ENCODE measurements at places on chromosomes 4 and X.

GRCh38 chrX:48035891-48036290, 29.1 kb downstream of the SPACA5 start:
- no peak overlapping the region for H3K27ac ChIP-seq
- no peaks in the 10 kb centered on the region for H3K36me3 ChIP-seq
- H3K4me3 ChIP-seq: no peak overlapping the region
- no peaks in the 10 kb centered on the region for H3K4me1 ChIP-seq

DNA sequence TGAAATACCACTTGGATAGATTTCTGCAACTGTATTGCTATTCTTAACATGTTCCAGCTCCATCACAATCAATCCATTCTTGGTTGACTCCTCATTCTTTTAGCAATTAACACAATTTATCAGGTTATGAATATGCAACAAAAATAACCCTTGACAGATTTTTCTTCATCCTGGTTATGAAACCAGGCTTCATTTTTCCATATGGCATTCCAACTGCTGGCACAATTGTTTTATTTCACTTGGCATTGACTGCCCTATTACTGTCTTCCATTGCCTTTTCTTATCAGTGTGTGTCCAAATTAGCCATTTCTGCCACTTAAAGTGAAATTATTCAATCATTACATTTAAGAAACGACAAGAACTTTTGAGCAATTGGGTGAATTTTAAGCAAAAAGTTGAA, 388.8 kb upstream of the EPHA5 start:
- no peak overlapping the region for H3K27ac ChIP-seq
- no peaks in the 10 kb centered on the region for H3K27me3 ChIP-seq
- no peaks in the 10 kb centered on the region for H3K36me3 ChIP-seq
- H3K4me3 ChIP-seq: no peak overlapping the region

DNA sequence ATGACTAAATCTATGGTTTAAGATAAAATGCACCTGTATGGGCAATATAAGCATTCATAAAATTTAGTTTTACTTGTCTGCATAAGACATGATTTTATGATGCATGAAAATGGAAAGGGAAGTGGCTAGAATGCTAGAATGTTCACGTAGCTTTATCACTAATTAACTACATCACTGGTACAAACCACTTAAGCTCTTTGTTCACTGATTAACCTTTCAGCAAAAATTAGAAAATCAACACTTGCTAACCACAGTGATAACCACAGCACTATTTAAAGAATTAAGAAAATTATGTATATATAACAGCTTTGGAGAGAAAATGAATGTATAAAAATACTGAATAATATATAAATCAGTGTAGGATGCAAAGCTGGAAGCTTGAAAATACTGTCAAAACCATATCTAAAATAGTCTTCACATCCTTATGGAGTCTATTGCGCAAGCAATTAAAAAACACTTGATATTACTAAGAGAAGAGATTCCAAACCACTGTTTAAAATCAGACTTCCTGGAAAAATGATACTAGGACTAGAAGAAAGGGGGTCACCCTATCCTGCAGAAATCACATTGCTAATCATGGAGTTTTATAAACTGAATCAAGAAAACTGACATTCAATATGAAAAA, 51.9 kb downstream of the EFHC2 start:
- H3K27ac ChIP-seq: no peak overlapping the region
- peaks cover 3% of the 10 kb centered on the region for H3K27me3 ChIP-seq
- no peaks in the 10 kb centered on the region for H3K36me3 ChIP-seq
- H3K4me3 ChIP-seq: no peak overlapping the region
- no peaks in the 10 kb centered on the region for H3K4me1 ChIP-seq

- DNase-seq: no peak
- H3K4me1 ChIP-seq: peaks cover 6% of the 10 kb centered on the region
- no peaks in the 10 kb centered on the region for H3K36me3 ChIP-seq
- no peak overlapping the region for H3K27ac ChIP-seq
- H3K4me3 ChIP-seq: no peak overlapping the region
Observed at GRCh38 chr4:113050371-113050755, 910 bp downstream of the ANK2 start.

DNA sequence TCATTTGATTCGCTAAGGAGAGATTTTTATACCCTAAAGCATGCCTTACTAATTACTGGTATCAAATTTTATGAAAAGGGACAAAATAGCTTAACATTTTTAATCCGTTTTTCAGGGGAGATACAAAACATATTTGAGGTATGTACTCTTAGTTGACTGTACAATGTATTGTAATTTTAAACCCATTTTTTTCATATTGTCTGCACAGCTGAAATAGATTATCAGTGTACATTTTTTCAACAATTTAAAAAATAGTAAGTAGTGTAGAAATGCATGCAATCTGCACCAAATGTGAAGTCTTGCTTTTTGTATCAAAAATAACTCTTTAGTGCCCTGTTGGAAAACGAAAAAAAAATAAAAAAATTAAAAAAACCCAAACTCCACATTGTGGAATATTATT, 82.2 kb downstream of the TENM3 start:
- no peaks in the 10 kb centered on the region for H3K27me3 ChIP-seq
- H3K4me3 ChIP-seq: no peak overlapping the region
- DNase-seq: no peak
- no peaks in the 10 kb centered on the region for H3K4me1 ChIP-seq
- no peak overlapping the region for H3K27ac ChIP-seq

- peaks cover 22% of the 10 kb centered on the region for H3K4me1 ChIP-seq
- H3K4me3 ChIP-seq: no peak overlapping the region
- DNase-seq: no peak
- H3K27me3 ChIP-seq: no peaks in the 10 kb centered on the region
- peak overlapping the region; percentile 74 for H3K27ac ChIP-seq
Observed at GRCh38 chr4:147833254-147833653, 101.4 kb downstream of the ARHGAP10 start.

DNA sequence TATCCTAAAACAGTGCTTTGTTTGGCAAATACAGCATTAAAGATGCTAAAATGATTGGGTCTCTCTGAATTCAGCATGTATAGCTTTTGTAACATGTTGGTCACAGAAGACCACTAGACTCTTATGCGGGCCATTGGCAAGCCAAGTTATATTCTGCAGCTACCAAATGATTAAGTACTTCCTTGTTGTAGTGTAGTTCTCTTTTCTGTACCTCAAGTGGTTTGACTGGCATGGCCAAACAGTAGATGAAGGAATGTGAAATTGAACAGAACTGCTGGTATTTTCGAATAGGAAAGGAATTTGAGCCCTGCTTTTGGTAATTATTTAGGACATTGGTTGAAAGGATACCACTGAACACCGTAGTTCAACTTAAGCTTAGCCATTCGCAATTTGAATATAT, 193.9 kb upstream of the GPC4 start:
- no peaks in the 10 kb centered on the region for H3K27me3 ChIP-seq
- H3K4me1 ChIP-seq: no peaks in the 10 kb centered on the region
- H3K4me3 ChIP-seq: no peak overlapping the region
- H3K27ac ChIP-seq: no peak overlapping the region
- no peaks in the 10 kb centered on the region for H3K36me3 ChIP-seq

DNA sequence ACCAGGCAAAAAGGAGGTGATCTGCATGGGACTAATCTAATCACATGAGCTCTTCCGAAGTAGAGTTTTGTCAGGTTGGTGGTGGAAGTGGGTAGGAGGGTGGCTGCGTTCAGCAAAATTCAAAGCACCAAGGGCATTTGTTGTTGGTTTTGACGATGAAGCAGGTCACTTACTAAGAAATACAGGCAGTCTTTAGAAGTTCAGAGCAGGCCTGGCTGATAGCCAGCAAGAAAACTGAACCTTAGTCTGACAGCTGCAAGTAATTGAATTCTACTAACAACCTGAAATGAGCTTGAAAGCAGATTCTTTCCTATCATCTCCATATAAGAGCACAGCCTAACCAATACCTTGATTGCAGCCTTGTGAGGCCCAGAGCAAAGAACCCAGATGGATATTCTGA, 505.8 kb downstream of the KLHL13 start:
- no peak overlapping the region for H3K4me3 ChIP-seq
- H3K4me1 ChIP-seq: no peaks in the 10 kb centered on the region
- no peaks in the 10 kb centered on the region for H3K27me3 ChIP-seq
- no peak overlapping the region for H3K27ac ChIP-seq
- H3K36me3 ChIP-seq: no peaks in the 10 kb centered on the region

GRCh38 chrX:47927212-47927611, 76.6 kb downstream of the ZNF182 start:
- no peaks in the 10 kb centered on the region for H3K4me1 ChIP-seq
- no peaks in the 10 kb centered on the region for H3K36me3 ChIP-seq
- H3K27ac ChIP-seq: no peak overlapping the region
- no peak for DNase-seq

- peaks cover 8% of the 10 kb centered on the region for H3K27me3 ChIP-seq
- no peaks in the 10 kb centered on the region for H3K36me3 ChIP-seq
- no peak overlapping the region for H3K4me3 ChIP-seq
Observed at GRCh38 chr4:186032259-186032658, 36.7 kb upstream of the TLR3 start.

GRCh38 chr4:105474099-105474518, 247 bp upstream of the PPA2 start:
- H3K4me3 ChIP-seq: peak overlapping the region; percentile 98
- H3K4me1 ChIP-seq: peaks cover 27% of the 10 kb centered on the region
- peak overlapping the region; percentile 99 for H3K27ac ChIP-seq
- H3K36me3 ChIP-seq: peaks cover 29% of the 10 kb centered on the region

- no peaks in the 10 kb centered on the region for H3K36me3 ChIP-seq
- no peaks in the 10 kb centered on the region for H3K4me1 ChIP-seq
- no peak for DNase-seq
- no peaks in the 10 kb centered on the region for H3K27me3 ChIP-seq
- no peak overlapping the region for H3K4me3 ChIP-seq
Observed at GRCh38 chrX:130700629-130701028, 202.4 kb downstream of the ENOX2 start.

- no peaks in the 10 kb centered on the region for H3K36me3 ChIP-seq
- no peak for DNase-seq
- H3K27me3 ChIP-seq: peaks cover 7% of the 10 kb centered on the region
- H3K27ac ChIP-seq: no peak overlapping the region
Observed at GRCh38 chr4:55783584-55783983, 36.0 kb upstream of the EXOC1L start.

DNA sequence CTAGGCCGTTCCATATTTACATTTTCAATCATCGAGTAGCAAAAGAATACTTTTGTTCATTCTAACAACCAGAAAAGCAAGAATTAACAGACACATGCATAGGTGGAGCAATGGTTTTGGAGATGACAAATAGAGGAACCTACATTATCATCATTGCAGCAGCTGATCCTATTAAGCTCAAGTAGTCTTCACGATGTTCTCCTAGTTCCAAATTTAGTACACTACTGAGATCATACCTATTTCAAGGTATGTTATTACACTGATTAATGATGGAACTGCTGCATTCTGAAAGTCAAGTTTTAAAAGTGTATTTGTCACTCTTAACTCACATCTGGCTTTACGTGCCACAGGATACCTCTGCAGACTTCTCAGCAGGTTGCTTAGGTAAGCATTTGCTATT, 87.4 kb downstream of the ADGRA3 start:
- peaks cover 11% of the 10 kb centered on the region for H3K4me1 ChIP-seq
- DNase-seq: no peak
- no peak overlapping the region for H3K4me3 ChIP-seq
- peaks cover 61% of the 10 kb centered on the region for H3K36me3 ChIP-seq
- H3K27ac ChIP-seq: no peak overlapping the region
- no peaks in the 10 kb centered on the region for H3K27me3 ChIP-seq

GRCh38 chrX:45379236-45379635, 178.6 kb upstream of the DIPK2B start:
- no peak for DNase-seq
- no peaks in the 10 kb centered on the region for H3K4me1 ChIP-seq
- no peak overlapping the region for H3K27ac ChIP-seq
- no peaks in the 10 kb centered on the region for H3K36me3 ChIP-seq
- H3K4me3 ChIP-seq: no peak overlapping the region

DNA sequence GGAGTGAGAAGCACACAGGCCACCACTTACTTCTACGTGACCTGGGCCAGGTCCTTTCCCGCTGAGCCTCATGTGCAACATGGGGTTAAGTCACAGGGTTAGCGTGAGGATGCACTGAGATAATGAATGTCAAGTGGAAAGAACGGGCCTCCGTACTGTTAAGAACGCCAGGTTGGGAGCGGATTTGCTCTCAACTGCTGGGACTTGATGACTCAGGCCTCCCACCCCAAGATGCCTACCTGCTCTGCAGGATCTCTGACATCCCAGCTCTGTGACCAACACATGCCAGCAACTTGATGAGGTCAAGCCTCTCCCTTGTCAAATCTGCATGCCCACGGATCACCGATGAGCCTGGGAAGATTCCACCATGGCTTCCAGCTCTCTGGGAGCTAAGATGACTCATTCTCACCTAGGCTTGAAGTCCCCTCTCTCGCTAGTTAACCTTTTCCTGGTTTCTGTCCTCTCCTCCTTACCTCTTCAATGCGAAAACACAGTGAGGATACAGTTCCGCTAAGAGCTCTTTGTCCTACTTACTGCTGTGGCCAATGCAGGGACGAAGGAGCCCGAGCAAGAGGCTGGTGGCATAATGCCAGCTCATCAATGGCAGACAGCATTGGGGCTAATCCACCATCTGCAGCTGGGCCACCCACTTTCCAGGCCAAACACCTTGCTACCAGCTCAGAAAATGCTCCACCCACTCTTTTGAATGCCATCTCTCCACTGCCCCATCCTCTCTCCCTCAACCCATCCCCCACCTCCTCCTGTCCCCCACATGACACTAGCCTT, 67.6 kb downstream of the PJA1 start:
- H3K27ac ChIP-seq: no peak overlapping the region
- H3K27me3 ChIP-seq: no peaks in the 10 kb centered on the region
- no peaks in the 10 kb centered on the region for H3K4me1 ChIP-seq
- H3K4me3 ChIP-seq: no peak overlapping the region
- DNase-seq: no peak

DNA sequence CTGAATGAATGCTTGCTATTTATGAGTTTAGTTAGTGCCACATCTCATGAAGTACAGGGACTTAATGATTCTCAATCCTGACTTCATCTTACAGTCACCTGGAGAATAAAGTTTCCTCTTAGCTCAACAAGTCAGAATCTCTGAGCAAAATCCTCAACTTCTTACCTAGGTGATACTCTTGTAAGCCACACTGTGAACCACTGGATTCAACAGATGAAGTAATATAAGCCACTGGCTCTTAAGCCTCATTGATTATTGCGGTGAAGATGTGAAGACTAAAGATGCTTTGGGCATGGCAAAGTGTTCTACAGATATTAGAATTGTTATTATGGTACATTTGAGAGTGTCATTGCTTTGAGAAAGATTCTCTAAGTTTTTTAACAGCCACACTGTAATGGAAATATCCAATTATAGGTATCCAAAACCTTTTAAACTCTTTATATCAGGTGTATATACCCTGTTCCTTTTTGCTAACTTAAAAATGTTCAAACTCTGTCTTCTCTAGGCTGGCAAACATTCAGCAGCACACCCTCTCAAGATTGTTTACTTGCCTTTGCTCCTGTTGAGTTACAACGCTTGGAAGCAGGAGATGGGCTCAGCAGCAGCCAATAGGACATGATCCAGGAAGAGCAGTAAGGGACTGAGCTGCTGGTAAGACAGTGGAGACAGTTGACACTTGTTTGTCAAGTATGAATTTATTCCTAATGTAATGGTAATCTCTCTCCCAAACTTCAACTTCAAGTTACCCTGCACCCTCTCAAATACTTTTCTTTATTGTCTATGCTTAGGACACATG, 43.4 kb downstream of the TET2 start:
- no peak overlapping the region for H3K27ac ChIP-seq
- H3K27me3 ChIP-seq: no peaks in the 10 kb centered on the region
- H3K36me3 ChIP-seq: peaks cover 56% of the 10 kb centered on the region
- DNase-seq: no peak

- no peak overlapping the region for H3K4me3 ChIP-seq
- no peak overlapping the region for H3K27ac ChIP-seq
- DNase-seq: no peak
- no peaks in the 10 kb centered on the region for H3K36me3 ChIP-seq
- no peaks in the 10 kb centered on the region for H3K4me1 ChIP-seq
- H3K27me3 ChIP-seq: no peaks in the 10 kb centered on the region
Observed at GRCh38 chrX:34576864-34577263, 80.2 kb downstream of the TMEM47 start.
